Lung (tissue), 17 donors: ENCODE measurements at places on chromosomes 1 and 21. TPM values are rescaled to one million over a fixed set of nuclear protein-coding genes. Genes with fewer than 3 reads are reported as not detected.
A peak's percentile ranks its signal among the peaks of the same experiment; 100 is the strongest.

The GPN2 gene
- 25.6 TPM for total RNA-seq

The SLC45A3 gene
- total RNA-seq = 3.9 TPM

The KRTAP19-7 gene
- not detected for total RNA-seq

The ETNK2 gene
- 5.0 TPM for total RNA-seq

The TMOD4 gene
- total RNA-seq = not detected

The TSACC gene
- total RNA-seq = not detected

- no peak overlapping the region for H3K4me3 ChIP-seq
- H3K27me3 ChIP-seq = no peaks in the 10 kb centered on the region
- no peaks in the 10 kb centered on the region for H3K36me3 ChIP-seq
- peak; percentile 65 for DNase-seq
- H3K4me1 ChIP-seq = peaks cover 17% of the 10 kb centered on the region
Observed at GRCh38 chr1:40825435-40825788, 36.8 kb downstream of the CITED4 start.

- H3K27ac ChIP-seq = no peak overlapping the region
- peaks cover 6% of the 10 kb centered on the region for H3K36me3 ChIP-seq
- no peaks in the 10 kb centered on the region for H3K27me3 ChIP-seq
- no peak overlapping the region for H3K4me3 ChIP-seq
Observed at GRCh38 chr1:218303176-218303879, 18.2 kb downstream of the RRP15 start.

GRCh38 chr1:61748566-61748965, 6.3 kb downstream of the PATJ start:
- no peaks in the 10 kb centered on the region for H3K36me3 ChIP-seq
- no peak for DNase-seq
- H3K4me1 ChIP-seq = peaks cover 4% of the 10 kb centered on the region
- H3K4me3 ChIP-seq = no peak overlapping the region
- H3K27me3 ChIP-seq = no peaks in the 10 kb centered on the region

- H3K36me3 ChIP-seq = no peaks in the 10 kb centered on the region
- no peaks in the 10 kb centered on the region for H3K4me1 ChIP-seq
- H3K27me3 ChIP-seq = no peaks in the 10 kb centered on the region
- H3K4me3 ChIP-seq = no peak overlapping the region
- H3K27ac ChIP-seq = no peak overlapping the region
Observed at GRCh38 chr1:24406788-24407187, 6.8 kb downstream of the STPG1 start.

GRCh38 chr1:162185314-162186025, 116.0 kb downstream of the NOS1AP start:
- H3K36me3 ChIP-seq = no peaks in the 10 kb centered on the region
- no peak for DNase-seq
- peaks cover 27% of the 10 kb centered on the region for H3K4me1 ChIP-seq
- no peaks in the 10 kb centered on the region for H3K27me3 ChIP-seq
- no peak overlapping the region for H3K4me3 ChIP-seq

- H3K4me3 ChIP-seq = no peak overlapping the region
- DNase-seq = no peak
- H3K27me3 ChIP-seq = no peaks in the 10 kb centered on the region
- no peak overlapping the region for H3K27ac ChIP-seq
- H3K4me1 ChIP-seq = peaks cover 4% of the 10 kb centered on the region
Observed at GRCh38 chr1:44707112-44707881, 23.7 kb downstream of the RNU5D-1 start.

- peaks cover 8% of the 10 kb centered on the region for H3K4me1 ChIP-seq
- no peaks in the 10 kb centered on the region for H3K36me3 ChIP-seq
Observed at GRCh38 chr1:10644307-10645128, 151.9 kb downstream of the CASZ1 start.

- no peak overlapping the region for H3K4me3 ChIP-seq
- no peak overlapping the region for H3K27ac ChIP-seq
- no peaks in the 10 kb centered on the region for H3K27me3 ChIP-seq
- no peaks in the 10 kb centered on the region for H3K36me3 ChIP-seq
- peaks cover 6% of the 10 kb centered on the region for H3K4me1 ChIP-seq
- no peak for DNase-seq
Observed at GRCh38 chr1:228793032-228793431, 57.8 kb downstream of the RHOU start.

- no peaks in the 10 kb centered on the region for H3K27me3 ChIP-seq
- H3K27ac ChIP-seq = no peak overlapping the region
- H3K4me1 ChIP-seq = no peaks in the 10 kb centered on the region
- no peak overlapping the region for H3K4me3 ChIP-seq
- peak; percentile 37 for DNase-seq
- no peaks in the 10 kb centered on the region for H3K36me3 ChIP-seq
Observed at GRCh38 chr1:2091611-2092604, 41.7 kb downstream of the PRKCZ start.

DNA sequence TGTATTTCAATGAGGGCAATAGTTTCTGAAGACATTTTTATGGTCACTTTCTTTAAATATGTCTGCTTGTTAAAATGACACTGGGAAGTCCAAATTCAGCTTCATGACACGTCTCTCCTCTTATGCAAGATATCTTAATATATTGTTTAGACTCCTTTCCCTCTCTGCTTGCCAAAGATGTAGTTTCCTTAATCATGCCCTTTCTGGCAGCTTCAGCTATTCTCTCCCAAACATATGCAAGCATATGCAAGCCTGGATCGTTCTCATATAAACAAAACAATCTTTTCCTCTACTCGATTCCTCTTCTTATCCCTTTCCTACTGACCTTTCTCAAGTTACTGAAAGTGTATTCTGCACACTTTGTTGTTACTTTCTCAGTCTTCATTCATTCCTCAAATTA, 372.2 kb downstream of the PTBP2 start:
- DNase-seq = peak; percentile 92
- no peak overlapping the region for H3K27ac ChIP-seq
- peaks cover 6% of the 10 kb centered on the region for H3K36me3 ChIP-seq
- H3K27me3 ChIP-seq = no peaks in the 10 kb centered on the region
